G401 (cell line): ENCODE measurements at places on chromosomes 1 and 21.

DNA sequence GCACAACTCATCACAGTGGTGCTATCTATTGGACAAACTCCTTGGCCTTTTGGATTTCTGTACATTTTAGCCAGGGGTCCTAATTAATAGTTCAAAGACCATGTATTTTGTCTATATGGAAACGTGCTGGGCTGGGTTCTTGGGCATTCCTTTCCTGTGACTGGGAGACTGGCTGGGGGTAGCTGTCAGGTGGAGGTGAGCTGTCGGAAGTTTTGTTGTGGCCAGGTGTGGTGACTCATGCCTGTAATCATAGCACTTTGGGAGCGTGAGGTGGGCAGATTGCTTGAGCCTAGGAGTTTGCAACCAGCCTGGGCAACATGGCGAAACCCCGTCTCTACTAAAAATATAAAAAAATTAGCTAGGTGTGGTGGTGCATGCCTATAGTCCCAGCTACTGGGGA is 392.4 kb downstream of the RPS6KC1 start:
- DNase-seq = no peak

DNA sequence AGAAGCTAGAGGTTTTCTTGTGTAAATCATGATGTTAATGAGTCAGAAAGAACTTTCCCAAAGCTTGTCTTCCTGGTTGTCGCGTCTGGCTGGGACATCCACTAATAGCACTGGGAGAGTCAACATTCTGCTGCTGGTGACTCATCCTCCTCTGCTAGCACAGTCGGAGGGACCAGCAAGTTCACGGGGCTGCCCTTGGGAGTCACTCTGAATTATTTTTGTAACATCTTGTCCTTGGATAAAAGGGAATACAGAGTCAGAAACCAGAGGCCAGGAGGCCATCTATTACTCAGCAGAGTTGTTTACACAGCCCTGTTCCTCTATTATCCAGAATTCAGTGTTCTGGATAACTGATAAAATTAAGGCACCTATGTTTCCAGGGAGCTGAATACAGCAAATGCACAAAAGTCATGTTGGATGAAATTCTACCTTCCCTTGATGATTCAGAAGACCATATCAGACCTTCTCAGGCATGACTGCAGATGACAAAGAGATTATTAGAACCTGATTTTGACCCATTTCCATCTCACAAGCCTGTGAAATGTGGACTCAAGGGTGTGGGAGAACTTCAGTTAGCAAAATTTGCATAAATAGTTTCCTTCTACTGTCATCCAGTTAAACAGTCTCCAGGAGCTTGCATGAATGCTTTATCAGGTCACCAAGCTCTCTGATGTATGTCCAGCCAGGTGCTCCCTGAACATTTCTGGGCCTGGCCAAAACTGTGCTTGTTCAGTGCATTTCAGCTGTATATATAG is 68.1 kb downstream of the JAK1 start:
- peak; percentile 44 for DNase-seq

- DNase-seq = no peak
Observed at GRCh38 chr1:244545511-244545910, 84.4 kb downstream of the CATSPERE start.

DNA sequence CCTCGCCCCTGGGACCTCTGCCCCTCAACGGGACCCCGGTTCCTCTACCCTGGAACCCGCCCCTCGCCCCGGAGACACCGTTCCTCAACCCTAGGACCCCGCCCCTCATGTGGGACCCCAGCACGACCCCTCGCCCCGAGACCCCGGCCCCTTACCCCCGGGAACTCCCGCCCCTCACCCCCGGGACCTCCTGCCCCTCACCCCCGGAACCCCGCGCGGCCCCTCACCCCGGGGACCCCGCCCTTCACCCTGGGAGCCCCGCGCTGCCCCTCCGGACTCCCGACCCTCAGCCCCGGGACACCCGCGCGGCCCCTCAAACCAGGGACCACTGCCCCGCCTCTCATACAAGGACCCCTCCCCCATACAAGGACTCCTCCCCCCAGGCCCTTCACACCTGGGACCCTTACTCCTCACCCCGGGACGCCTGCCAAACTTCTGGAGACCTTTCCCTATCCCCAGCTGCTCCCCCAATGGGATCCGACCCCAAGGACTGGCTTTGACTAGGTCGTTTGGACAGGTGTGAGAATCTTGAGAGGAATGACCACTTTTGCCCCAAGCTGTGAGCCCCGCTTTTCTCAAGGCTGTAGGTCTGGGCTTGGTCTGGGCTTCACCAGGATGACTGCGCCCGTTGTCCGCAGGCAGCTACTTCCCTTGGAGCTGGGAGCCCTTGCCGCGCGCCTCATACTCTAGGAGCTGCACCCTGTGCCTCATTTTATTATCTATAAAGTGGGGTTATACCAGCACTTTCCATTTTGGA is 843 bp downstream of the DIP2A start:
- peak; percentile 48 for DNase-seq

- no peak for DNase-seq
Observed at GRCh38 chr1:211687462-211688215, 12.2 kb upstream of the NEK2 start.

- peak; percentile 66 for DNase-seq
Observed at GRCh38 chr1:220689666-220690065, 497 bp upstream of the C1orf115 start.

GRCh38 chr21:27532076-27532475 is 565.2 kb upstream of the ADAMTS5 start:
- no peak for DNase-seq

- no peak for DNase-seq
Observed at GRCh38 chr1:228143480-228144192, 3.6 kb downstream of the GUK1 start.

DNA sequence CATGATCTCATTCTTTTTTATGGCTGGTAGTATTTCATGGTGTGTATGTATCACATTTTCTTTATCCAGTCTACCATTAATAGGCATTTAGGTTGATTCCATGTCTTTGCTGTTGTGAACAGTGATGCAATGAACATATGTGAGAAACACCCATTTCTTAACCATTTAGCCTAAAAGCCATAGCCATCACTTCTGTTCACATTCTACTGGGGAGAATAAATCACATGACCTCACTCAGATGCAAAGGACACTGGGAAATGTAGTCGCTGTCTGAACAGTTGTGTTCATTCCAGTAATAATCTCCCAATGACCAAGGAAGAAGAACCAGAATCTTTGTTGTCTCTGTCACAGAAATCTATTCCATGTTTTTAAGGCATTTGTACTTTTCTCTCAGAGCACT is 15.1 kb upstream of the PLA2G2E start:
- no peak for DNase-seq

DNA sequence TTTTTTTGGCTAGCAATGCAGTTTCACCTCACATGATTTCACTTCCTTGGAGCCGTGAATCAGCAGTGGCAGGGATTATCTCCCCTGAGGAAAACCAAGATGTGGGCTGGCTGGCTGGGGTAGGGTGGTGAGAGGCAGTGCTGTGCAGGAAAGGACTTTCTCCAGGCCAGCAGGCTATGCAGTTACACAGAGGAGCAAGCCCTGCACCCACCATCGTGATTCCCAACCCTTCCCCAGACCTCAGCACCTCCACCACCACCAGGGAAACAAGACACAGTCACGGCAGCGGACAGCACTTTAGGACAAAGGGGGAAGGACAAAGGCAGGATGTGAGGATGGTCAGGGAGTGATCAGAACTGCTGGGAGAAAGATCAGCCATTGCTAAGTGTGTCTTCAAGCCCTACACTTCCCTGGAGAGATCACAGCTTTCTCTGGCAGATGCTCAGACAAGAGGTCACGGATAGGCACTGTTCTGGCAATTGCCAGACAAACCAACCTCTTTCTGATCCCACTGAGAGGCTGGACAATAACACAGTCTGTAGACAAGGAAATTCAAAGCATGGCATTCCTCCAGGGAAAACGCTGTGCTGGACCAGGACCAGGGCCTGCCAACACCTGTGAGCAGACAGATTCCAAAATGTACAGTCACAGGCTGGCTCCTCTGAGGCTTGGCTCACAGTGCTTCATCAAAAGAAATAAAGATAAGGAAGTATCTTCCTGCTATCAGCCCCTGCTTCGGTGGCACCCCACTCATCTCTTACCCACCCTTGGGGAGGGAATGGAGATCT is 509.4 kb downstream of the SMYD3 start:
- DNase-seq = peak; percentile 71

DNA sequence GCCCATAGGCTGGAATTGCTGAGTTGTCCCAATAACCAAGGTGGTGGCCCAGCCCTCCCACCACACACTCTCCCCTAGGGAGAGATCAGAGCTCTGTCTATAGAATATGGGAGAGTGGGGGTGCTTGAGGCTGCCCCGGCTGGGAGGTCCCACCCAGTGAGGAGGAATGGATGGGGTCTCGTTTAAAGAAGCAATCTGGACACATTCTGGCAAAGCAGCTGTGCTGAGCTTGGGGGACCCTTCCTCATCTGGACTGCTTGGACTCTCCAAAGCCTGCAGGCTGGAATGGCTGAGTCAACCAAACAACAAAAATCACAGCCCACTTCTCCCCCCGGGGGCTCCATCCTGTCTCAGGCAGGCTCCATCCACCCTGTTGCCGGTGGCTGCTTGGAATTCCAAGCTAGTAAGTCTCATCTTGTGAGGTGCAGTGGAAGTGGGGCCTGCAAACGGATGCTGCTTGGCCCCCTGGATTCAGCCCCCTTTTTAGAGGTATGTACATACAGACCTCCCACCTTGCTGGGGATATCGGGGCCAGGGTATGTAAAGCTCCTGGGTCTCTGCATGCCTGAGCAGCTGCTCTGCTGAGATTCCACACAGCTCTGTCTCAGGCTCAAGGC is 67.1 kb upstream of the FAM78B start:
- no peak for DNase-seq

DNA sequence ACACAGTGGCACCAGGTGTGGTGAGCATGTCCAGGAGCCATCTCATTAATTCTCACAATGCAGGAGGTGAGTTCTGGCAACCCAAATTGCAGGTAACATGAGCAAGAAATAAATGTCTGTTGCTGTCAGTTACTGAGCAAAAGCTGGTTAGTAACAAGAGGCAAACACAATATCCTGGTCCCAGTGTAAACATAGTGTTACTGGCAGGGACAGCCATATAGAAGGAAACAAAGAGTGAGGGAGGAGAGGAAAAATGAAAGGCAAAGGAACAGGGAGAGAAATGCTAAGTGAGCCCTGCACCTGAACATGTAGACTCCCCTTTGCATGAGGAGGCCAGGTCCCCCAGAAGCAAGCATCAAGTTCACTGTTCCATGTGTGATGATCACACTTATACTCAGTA is 203.6 kb downstream of the TRABD2B start:
- DNase-seq = no peak

GRCh38 chr1:185257950-185258208 is 59.2 kb downstream of the IVNS1ABP start:
- no peak for DNase-seq

DNA sequence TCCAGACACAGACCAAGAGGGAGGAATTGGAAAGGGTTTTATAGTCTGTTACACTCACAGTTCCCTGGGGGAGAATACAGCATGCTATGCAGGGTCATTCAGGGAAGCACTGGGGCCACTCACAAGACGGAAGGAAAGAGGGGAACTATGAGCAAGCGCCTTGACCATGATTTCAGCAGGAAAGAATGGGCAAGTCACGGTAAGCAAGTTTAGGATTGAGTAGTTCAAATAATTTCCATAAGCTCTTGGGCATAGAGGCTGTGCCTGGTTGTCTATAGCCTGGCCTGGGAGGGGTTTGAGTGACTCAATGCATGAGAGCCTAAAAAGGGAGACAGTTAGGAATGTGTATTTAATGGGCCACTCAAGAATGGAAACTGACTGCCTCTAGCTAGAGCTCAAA is 176.7 kb downstream of the TTLL7 start:
- DNase-seq = no peak

GRCh38 chr1:32766328-32766972 is 50.7 kb downstream of the YARS1 start:
- no peak for DNase-seq

- DNase-seq = no peak
Observed at GRCh38 chr1:87754139-87754538, 425.5 kb downstream of the LMO4 start.

GRCh38 chr1:240701412-240701811 is 89.5 kb upstream of the GREM2 start:
- DNase-seq = no peak

DNA sequence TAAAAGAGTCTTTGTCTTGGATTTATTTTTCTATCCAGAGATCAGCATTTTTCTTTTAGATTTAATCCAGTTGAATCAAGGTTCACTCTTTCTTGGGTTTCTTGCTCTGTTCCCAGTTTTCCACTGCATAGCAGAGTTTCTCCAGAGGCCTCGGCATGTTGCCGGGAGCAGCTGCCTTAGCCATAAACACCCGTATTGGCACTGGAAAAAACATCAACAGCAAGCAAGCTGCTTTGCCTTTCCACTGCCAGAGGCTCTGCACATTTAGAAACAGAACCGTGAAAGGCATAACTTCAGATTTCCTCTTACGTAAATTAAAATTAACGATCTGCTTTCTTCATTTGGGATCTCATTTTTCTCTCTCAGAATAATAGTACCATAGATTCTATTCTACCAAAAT is 181.8 kb upstream of the L1TD1 start:
- DNase-seq = peak; percentile 69

GRCh38 chr1:237754627-237755026 is 136.1 kb downstream of the ZP4 start:
- no peak for DNase-seq

- no peak for DNase-seq
Observed at GRCh38 chr1:41677620-41678019, 193.1 kb upstream of the EDN2 start.

GRCh38 chr1:64388336-64388735 is 81.6 kb upstream of the CACHD1 start:
- DNase-seq = no peak

GRCh38 chr1:67599085-67599484 is 85.9 kb upstream of the GADD45A start:
- no peak for DNase-seq

DNA sequence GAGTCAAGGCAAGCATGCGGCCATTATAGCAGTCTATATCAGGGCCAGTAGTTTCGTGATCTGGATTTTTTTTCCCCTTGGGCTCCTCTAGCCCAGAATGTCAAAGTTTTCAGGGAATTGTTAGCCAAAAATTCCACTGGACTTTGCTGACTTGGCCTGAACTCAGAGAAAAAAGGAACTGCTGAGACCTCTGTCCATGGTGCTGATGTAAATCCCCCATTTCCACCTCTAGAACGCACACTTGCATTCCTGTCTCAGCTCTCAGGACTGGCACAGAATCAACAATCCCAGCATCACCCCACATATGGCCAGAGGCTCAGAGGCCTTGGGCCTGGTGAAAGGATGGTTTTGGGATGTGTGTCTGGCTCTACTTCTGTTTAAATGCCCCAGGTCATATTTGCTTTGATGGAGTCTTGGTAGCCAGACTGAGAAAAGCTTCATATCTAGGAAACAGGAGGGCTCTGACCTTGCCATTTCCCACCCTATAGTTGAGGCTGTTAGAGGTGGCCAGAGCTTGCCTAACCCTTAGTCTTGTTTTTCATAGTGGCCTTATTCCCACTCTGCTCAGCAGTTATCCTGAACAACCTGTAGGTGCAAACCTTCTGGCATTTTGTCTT is 16.9 kb upstream of the EFCAB14 start:
- no peak for DNase-seq

DNA sequence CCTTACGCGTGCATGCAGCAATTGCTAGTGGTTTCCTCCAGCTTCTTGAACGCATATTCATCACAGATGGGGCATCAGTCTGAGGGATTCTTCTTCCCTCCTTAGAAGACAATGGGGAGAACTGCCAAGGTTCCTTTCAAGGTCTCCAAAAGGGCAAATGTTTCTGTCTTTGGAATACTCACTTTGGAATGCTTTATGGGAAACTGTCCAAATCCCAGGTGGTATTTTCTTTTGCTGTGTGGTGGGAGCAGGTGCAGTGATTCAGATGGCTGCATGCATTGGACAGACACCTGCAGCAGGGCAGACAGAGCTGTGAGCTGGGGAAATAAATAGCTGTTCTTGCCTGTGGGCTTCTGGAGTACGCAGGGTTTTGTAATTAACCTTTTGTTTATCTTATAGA is 40.5 kb downstream of the URB2 start:
- DNase-seq = no peak
